ENCODE measurements at places on chromosomes 7 and 10.

- DNase-seq: no peak
These were observed 71.6 kb upstream of the GRID1 start for GRCh38 chr10:86438091-86438749.

DNA sequence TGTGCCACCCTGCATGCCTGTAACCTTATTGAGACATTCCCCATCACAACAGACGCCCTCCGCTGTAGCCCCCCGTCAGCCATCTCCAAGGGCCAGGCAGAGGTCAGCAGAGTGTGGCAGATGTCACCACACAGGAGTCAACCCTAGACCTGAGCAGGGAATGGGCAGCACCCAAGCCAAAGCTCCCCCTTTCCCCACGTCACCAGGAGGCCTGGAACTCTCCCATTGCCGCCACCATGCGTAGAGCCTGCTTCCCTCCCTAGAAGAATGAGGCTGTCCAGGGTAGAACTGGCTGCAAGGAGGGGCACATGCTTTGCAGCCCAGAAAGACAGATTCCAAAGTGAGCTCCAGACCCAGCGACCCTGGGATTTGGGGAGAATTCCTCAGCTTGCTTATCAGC, 342.9 kb downstream of the TNS3 start:
- no peak for DNase-seq

- DNase-seq: no peak
These were observed 183.0 kb downstream of the SRPK2 start for GRCh38 chr7:105205592-105206237.

DNA sequence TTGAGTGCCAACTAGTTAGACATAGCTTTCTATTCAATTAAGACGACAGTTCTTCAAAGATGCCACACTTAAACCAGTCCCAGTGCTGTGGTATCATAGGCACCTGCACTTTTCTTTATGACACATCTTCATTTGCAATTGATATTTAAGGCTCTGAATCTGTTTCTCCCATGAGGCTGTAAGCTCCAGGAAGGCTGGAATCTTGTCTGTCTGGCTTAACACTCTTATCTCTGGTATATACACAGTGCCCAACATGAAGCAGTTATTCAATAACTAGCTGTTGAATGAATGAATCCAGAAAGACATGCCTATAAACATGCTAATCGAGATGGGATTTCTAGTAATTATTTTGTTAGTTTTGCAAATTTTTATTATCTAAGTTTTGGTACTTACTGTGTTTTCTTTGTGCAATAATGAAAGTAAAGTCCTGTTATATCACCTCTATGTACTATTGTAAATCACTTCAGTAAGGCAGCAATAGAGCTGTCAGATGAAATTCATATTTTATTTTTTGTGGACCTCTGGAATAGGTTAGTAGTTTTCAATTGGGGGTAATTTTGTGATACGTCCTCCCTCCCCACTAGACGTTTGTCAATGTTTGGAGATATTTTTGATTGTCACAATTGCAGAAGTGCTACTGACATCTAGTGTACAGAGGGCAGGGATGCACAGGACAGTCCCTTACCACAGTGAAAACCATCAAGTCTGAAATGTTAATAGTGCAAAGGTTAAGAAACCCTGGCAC, 51.3 kb upstream of the STEAP4 start:
- DNase-seq: no peak

DNA sequence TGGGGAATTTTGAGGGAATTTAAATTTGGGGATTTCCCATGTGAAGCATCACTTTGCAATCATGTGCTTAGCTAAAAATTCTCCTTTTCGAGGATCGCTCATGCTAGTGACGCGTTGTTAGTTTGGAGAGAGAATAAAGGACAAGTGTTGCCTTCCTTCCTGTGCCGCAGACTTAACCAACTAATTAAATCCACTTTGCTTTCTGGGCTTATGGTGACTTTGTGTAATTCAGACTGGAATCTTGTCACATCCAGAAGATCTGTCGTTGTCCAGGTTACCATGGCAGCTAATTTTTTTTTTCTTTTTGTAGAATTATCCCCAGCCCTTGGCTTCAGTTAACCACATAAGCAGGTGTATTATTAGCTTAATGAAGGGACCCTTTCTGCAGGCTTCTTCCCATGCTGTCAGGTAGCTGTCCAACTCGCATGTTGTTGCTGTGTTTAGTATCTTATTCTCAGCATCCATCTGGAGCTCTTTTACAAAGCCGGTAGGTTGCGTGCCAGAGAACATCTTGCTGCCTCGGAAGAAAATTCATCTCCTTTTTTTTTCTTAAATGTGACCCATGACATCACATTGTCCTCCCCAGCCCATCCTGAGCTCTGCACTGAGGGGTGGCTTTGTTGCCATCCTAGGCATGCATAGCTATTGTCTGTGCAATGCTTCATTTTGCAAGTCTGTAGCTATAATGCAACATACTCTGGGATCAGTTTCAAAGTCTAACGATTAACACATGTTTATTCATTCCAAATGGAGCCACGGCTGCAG, 47.2 kb upstream of the NRP1 start:
- no peak for DNase-seq
